ENCODE measurements at places on chromosomes 3 and 15.

DNA sequence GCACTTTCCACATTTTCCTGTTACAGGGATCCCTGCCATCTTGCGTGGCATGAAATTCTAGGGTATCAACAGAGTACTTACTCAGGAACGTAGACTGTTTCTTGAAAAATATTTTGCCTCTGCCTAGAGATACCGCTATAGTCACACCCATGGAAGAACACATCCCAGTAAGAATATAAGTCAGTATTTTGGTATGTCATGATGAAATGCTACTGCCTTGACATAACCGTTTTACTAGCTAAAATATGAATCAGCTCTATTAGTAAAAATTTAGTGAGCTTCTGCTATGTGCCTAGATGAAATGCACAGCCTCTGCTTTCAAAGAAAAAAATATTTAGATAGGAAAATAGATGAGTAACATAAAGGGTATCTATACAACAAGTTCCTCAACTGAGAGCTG lies 276.4 kb downstream of the TBC1D5 start:
- no peak for DNase-seq

- no peak for DNase-seq
Observed at GRCh38 chr3:81913886-81914663, 152.6 kb upstream of the GBE1 start.

DNA sequence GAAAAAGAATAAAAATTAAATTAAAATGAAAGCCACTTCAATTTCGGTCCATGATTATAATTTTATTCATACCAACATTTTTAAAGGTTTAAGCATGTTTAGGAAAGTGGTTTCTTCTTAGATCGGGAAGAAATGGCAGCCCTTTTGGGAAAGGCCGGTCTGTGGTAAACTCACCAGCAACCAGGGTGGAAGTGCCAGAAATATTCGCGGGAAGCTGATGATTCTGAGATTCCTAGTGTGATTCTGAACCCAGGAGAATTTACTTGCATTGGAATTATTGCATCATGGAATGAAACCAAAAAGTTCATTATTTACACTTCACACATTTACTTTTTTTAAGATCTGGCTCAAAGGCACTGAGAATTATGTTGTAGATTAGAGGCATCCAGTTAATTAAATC lies 97.2 kb upstream of the CCNL1 start:
- no peak for DNase-seq

DNA sequence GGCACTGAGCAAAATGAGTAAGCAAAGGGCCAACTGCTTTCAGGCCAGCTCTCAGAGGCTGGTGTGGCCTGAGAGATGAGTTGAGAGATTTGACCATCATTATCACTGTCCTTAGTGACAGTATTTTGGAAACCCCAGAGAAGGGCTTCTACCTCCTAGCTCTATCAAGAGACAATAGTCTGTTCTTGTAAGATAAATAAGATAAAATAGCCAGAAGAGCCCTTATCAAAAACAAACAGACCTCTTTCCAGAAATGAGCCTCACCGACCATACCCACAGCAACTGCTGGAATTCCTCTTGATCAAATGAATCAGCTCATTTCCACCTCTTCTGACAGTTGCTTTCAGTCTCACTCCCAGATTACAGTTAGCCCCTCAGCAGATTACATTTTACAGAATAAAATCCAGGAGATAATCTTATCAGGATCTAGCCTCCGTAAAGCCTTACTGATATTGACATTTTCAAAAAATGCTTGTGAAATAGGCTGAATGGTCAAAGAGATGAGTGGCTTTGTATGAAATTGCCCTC lies 4.5 kb downstream of the HDC start:
- no peak for DNase-seq

DNA sequence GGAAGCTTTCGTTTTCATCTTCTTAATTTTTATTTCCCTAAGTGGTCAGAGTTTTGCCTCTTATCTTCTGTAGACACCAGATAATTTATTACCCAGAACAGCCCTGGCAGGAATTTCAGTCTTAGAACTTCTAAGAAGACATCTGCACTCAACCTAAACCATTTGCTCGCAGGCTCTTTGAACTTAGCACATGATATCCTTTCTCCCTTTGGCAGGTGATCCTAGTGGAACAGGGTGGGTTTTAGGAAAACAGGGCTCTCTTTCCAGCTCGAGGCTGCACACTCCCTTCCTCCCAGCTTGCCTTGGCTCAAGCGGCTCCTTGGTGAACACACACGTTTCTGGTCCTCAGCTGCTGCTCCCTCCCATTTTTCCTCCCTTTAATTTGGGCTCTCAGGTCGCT lies 116.5 kb downstream of the THSD4 start:
- no peak for DNase-seq

DNA sequence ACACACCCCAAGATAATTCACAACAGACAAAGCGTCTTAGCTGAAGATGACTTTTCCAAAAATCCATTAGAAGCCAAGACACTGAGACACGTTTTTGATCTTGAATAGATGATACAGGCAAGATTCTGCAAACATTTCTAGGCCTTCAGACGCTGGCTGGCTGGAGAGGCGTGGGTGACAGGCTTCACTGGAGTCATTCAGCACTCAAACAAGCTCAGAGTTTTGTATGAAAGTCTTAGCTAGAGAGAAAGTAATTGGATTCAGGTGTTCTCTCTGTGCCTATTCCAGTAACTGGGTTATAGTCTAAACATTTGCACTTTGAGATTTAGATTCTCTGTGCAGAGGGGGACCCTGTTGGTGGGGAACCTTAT lies 147.7 kb upstream of the BHLHE40 start:
- no peak for DNase-seq

GRCh38 chr15:90087454-90088154 lies 14.7 kb downstream of the IDH2 start:
- DNase-seq, result peak; percentile 28

- peak; percentile 31 for DNase-seq
Observed at GRCh38 chr3:156291272-156292123, 171.1 kb downstream of the KCNAB1 start.

DNA sequence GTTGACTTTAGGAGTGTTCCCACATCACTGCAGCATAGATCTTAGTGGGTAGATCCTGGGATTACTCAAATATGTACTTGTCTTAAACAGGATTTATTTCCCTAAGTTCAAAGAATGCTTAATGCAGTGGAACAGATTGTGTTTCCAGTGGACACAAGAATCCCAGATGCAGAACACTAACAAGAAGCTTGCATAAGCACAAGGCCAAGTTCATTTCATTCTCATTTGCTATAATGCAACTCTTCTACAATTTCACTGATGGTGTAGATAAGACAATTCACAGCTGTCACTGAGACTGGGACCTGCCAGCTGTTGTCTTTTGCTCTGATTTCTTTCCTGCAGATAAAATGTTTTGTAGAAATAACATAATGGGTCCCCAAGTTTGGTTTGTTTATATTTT lies 225.6 kb downstream of the NFKBIZ start:
- DNase-seq, result no peak

- DNase-seq, result peak; percentile 46
Observed at GRCh38 chr3:105362021-105362665, 4.6 kb upstream of the ALCAM start.

- no peak for DNase-seq
Observed at GRCh38 chr3:40617084-40617483, 92.3 kb downstream of the ZNF621 start.

DNA sequence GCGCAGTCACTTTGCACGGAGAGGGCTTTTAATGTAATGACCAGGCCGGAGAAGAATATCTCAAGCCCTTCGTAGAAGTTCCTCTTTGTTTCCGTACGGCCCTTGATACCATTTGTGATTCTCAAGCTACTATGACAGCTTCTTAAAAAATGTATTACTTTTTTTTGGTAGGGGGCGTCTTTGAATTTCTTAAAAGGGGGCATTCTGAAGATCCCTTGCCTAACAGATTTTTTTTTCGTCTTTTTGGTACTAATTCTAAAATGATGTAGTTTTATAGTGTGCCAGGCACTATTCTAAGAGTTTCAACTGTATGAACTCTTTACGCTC lies 614.0 kb downstream of the MCTP2 start:
- no peak for DNase-seq

- DNase-seq, result no peak
Observed at GRCh38 chr3:14452740-14453710, 50.6 kb downstream of the SLC6A6 start.

DNA sequence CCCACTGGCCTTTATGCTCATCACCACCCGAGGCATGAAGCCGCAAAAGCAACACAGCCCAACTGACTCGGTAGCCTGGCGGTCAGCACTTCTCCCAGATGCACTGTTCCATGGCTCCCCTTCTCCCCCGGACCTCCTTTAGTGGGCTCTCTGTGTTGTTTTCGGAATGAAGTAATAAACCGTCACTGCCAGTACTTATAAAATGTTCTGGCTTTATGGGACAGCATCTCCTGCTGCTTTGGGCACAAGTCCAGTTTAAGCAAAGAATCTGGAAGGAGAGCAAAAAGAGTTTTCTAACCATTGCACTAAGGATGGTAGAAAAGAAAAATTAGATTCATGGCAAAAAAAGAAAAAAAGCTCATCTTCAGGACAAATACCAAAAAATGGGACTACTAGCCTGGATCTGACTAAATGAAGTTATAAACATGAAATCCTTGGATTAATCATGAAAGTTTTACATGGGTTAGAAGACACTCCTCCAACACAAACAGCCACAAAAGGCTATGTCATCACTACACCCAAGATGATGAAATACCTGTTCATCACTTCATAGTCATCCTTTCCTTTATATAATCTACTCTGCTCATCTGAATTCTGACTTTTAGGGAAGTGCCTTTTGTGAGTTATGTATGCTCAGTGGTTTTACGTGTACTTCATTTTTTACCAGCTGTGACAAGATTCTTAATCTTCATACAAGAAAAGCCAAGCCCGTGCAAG lies 89.5 kb upstream of the UBE2E2 start:
- DNase-seq, result peak; percentile 89

DNA sequence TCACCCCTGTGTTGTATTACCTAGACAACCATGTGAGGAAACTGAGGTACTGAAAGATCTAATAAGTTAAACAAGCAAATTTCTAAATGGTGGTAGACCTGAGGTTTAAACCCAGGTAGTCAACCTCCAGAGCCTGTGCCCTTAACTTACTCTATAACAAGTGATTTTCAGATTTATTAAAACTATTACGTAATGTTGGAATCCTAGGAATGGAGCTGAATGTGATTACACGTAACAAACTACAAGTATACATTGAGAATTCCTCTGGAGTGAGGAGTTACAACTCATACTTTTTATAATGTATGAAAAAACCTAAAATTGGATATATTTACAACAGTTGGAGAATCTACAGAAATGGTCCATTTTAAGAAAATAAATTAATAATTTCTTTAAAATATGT lies 18.0 kb downstream of the FAM98B start:
- DNase-seq, result no peak

GRCh38 chr3:158763421-158763820 lies 31.2 kb upstream of the RARRES1 start:
- no peak for DNase-seq

DNA sequence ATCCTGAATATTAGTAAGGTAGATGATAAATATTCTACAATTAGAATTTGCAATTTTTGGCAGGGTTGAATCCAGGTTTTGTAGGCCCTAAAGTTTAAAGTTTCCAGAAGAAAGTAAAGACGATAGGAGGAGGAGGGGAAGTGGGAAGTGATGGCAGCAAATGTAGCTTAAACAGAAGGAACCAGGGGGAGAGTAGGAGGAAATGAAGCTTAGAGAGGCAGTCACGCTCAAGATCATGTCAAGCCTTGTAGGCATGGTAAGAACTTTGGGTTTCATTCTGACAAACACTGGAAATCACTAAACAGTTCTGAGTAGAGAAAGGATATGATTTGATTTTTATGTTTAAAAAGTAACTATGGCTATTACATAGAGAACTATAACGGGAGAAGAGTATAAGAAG lies 63.9 kb downstream of the NR2E3 start:
- DNase-seq, result no peak

- peak; percentile 18 for DNase-seq
Observed at GRCh38 chr15:38411902-38412301, 42.0 kb upstream of the FAM98B start.

DNA sequence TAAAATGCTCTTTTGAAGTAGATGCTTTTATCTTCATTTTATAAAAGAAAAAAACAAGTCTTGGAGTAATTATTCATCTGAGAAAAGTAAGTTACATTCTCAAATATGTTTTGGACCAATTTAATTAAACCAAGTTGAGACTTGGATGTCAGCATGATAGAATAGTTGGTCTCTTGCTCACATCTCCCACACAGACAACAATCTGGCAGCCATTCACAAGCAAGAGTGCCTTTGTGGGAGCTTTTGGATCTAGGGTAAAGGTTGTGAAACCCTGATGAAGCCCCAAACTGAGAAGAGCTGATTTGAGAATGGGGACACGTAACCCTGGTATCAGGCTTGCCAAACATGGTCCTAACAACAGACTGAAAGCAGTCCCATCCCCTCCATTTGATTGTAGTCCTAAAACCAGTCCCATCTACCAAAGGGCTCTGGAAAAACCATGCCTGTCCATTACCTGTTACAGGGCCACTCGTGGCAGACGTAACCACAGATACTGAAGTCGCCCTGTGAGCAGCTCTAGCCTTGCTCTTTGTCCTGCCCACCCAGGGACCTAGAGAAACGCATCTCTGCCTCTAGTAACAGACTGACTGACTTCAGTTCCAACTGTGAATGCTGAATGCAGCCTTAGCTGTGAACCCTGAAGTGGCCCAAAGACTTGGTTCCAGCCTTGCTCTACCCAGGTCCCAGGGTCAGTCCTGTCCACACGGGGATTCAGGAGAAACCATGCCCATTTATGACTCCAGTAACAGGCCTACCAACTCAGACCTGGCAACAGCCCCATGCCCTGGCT lies 145.5 kb upstream of the SYNPR start:
- DNase-seq, result no peak

DNA sequence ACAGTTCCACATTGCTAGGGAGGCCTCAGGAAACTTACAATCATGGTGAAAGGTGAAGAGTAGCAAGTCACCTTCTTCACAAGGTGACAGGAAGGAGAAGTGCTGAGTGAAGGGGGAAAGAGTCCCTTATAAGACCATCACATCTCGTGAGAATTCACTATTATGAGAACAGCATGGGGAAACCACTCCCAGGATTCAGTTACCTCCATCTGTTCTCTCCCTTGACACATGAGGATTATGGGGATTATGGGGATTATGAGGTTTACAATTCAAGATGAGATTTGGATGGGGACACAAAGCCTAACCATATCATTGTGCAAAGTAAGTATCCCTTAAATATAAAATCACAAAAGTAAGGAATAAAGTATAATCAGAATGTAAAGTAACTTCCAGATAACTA lies 375.9 kb upstream of the NAALADL2 start:
- no peak for DNase-seq

- no peak for DNase-seq
Observed at GRCh38 chr3:111882194-111882593, 23.1 kb downstream of the PHLDB2 start.

- no peak for DNase-seq
Observed at GRCh38 chr3:155370764-155371503, 77.5 kb upstream of the STRIT1 start.

GRCh38 chr15:88994286-88994685 lies 81.1 kb upstream of the MFGE8 start:
- no peak for DNase-seq

DNA sequence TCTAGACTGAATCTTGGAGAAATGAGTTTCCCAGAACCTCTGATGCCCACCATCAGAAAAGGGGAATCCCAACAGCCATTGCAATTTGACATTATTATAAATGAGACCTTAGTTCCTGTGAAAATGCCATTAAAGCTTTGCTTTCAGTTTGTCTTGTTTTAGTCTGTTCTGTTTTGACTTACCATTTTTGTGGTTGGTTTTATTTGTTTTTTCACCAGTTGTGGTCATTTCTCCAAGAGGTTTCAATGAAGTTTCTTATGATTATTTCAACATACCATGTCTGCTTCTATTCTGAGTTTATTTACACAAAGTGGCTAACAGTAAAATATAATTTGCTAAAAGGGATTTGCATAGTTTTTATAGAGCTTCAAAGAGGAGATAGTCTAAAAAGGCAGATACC lies 175.0 kb upstream of the MCTP2 start:
- DNase-seq, result no peak

GRCh38 chr3:27290760-27291159 lies 78.4 kb downstream of the NEK10 start:
- no peak for DNase-seq
